ENCODE measurements at places on chromosomes 6 and 20. TPM values are rescaled to one million over a fixed set of nuclear protein-coding genes. Genes with fewer than 3 reads are reported as not detected.

Gene PLA2G7
- 5.9 TPM for total RNA-seq

- no peak for DNase-seq
Measured at GRCh38 chr6:42359021-42359420, 92.7 kb downstream of the TRERF1 start.

- no peak for DNase-seq
Measured at GRCh38 chr6:3755637-3756545, 4.4 kb upstream of the PXDC1 start.

DNA sequence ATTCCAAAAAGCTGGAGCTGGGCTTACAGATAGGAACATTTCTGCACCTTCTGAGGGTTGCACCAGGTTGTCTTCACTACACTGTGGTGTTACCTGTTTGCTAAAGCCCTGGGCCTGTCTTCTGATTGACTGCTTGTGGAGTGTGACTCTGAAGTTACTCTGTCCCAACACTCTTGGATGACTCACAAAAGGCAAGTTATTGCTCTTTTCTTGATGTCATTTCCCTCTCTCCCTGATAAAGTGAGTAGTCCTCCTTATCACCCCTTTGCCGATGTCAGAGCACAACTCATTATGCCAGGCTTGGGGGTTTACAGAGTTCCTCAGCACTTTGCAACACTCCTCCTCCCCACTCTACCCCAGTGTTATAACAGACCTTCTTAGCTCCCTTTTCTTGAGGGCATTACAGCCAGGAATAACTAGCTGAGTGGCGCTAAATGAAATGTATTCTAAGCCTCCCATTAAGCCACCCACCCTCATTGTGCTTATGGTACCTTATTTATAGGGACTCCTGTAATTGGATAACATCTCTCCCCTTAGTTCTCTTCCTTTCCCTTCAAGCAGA is 36.1 kb upstream of the NKX2-4 start:
- DNase-seq = no peak

GRCh38 chr6:136547336-136547735 is 2.9 kb downstream of the MAP7 start:
- DNase-seq = no peak

DNA sequence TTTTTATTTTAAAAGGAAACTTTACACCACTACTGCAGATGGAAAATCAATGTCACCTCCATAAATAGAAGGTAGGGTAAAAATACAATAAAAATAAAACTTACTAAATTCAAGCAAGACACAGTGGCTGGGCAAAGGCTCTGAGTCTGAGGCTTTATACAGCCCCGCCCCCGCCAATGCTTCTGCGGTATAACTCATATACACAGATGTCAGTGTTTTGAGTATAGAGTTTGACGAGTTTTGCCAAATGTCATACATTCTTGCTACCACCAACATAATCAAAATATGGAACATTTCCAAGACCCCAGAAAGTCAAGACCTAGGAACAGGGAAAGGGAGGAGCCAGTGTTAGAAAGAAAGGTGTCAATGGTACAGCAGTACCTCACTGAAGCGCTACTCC is 12.8 kb downstream of the NFATC2 start:
- no peak for DNase-seq
